ENCODE measurements at places on chromosomes 12 and 14.

DNA sequence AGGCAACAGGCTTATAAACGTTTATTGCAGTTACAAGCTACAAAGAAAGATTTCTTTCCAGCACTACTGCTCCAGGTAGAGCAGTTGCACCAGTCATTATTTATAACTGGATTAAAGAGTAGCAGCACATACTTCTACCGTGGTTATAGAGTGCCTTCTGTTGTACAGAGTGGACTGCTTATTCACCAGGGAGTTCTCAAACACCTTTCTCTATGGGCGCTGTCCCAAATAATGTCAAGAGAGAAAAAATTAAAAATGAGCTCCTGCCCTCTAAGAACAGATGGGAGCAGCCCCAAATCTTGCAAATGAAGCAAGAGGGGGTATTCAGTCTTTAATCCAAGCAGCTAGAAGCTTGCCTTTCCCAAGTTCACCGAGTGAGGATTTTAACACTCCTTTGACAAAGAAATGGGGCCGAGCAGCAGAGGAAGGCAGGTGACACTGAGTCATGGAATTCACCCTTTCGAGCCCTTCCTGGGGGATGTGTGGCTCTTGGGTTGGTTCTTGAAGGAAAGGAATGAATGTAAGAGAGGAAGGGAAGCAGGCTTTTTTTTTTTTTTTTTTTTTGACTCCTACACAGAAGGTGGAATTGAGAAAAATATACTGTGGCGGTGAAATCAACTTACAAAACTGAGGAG is 181.2 kb downstream of the PRKCH start:
- DNase-seq: no peak

DNA sequence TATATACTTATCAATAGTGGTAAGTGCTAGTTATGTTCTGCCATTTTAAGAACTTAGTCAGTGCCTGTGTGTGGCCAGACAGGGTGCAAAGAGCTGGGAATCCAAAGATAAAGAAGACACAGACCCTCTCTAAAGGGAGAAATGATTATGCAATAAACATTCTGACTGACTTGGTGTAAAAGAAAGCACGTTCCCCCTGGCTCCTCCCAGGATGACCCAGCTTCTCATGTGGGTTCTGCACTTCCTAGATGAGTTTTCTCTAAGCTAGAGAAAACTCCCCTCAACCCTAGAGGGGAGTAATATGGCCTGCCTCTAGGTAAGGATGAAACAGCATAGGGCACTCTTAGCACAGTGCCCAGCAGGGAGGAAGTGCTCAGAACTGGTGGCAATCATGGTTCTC is 231.2 kb downstream of the VRK1 start:
- no peak for DNase-seq

DNA sequence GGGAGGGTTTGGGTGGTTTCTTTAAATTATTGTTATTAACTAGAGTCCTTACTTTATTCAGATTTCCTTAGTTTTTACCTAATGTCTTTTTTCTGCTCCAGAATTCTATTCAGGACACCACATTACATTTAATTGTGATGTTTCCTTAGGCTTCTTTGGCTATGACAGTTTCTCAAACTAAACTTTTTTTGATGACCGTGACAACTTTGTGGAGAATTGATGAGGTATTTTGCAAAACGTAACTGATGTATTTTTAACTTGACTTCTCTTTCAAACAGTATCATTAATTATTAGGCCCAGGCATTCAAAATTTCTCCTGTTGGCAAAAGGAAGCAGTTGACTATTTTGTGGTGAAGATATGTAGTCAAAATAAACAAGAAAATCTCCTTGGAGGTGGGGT is 10.5 kb downstream of the RNASE6 start:
- no peak for DNase-seq

- no peak for DNase-seq
Measured at GRCh38 chr14:60645126-60645741, 4.0 kb downstream of the SIX1 start.

DNA sequence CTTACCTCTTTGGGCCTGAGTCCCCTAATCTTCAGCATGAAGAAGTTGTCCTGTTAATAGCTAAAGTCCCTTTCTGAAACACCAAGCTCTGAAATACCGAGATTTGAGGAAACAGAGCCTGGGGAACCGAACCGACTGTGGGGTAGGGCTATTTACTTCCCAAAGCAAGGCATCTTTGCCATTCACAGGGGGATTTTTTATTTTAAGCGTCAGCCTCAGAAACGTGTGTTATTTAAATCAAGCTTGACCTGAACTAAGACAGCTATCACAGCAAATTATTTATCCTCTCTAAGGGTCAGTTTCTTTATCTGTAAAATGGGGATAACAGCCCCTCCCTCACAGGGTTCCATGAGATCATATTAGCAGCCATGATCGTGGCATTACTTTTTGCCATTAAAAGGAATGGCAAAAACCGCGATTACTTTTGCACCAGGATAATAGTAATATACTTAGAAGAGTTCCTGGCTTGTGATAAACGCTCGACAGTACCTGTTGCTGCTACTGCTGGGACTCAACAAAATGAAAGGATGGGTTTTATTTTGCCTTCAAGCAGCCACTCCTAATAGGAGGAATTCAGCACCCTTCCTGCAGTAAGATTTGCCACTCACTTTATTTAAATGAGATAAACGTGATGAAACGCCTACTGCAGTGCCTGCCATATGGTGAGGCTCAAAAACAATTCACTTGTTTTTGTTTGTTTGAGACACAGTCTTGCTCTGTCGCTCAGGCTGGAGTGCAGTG is 1.3 kb upstream of the CORO1C start:
- no peak for DNase-seq

GRCh38 chr14:52935833-52936232 is 15.0 kb downstream of the FERMT2 start:
- DNase-seq: no peak

Data from brain pericyte (primary cell).